ENCODE measurements at places on chromosomes 1 and 21.

GRCh38 chr1:39148942-39149341, 55.6 kb upstream of the MACF1 start:
- DNase-seq, result no peak

DNA sequence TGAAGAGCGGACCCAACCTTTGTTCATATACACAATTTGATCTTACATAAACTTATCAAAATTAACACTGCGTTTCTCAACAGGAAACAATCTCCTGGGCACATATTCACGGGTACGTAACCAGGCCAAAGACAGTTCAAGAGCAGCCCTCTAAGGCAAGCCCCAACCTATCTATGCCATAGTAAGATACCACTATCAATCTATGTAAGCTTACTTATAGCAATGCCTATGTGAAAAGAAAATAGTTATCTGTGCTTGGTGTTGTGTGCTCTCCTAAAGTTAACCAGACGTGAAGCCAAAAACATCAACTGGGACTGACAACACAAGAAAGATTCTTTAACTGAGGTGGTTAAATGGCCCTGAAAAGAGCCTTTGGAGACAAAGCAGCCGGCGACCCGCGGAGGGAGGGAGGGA, 49.4 kb upstream of the BOLA1 start:
- DNase-seq, result no peak

GRCh38 chr1:112506306-112506705, 2.5 kb upstream of the WNT2B start:
- DNase-seq, result no peak

DNA sequence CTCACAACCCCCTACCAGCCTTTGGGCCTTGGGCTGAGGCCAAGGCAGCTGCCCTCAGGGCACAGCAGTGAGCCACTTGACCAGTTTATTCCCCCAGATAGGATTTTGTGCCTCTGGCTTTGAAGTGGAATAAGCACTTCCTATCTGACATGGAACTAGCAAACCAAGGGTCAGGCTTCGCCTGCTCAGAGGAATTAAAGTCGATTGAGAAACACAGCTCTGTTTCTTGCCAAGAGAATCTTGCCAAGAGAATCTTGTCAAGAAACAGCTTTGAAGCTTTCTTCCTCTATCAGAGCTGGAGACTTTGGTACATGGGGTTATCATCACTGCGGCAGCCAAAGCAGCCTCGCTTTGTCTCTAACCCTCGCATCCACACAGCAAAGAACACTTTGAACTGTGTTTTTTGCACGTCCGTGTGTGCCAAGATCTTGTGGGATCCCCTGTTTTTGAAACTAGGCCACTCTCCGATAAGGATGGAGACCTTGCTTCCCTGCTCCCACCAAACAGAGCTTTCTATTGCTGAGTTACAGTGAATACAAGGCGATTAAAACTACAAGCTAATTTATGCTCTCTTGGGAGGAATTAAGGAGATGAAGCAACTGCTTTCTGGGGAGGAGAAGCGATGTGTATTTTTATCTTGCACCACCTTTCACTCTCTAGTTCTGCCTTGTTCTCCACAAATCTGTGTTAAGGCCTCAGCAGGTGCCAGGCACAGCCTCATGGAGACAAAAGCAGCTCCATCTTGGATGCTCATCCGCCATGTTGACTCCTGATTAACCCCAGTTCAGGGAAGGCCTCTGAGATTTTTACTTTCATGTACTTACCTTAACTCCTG, 67.3 kb downstream of the RHOU start:
- DNase-seq, result no peak

DNA sequence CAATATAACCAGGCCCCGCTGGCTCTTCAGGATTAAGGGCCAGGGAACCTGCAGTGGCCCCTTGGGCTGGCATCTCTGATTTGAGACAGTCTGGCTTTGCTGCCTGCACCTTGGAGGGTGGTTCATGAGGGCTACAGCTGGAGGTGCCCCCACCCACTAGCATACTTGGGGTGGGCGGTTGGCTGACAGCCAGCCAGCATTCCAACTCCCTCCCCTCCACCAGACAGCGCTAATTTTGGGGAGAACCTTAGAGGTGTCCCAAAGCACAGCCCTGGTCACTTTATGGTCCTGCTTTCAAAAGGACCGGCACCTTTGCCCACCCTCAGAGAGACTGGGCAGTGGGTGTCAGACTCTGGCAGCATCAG, 180.7 kb upstream of the VAMP3 start:
- no peak for DNase-seq

DNA sequence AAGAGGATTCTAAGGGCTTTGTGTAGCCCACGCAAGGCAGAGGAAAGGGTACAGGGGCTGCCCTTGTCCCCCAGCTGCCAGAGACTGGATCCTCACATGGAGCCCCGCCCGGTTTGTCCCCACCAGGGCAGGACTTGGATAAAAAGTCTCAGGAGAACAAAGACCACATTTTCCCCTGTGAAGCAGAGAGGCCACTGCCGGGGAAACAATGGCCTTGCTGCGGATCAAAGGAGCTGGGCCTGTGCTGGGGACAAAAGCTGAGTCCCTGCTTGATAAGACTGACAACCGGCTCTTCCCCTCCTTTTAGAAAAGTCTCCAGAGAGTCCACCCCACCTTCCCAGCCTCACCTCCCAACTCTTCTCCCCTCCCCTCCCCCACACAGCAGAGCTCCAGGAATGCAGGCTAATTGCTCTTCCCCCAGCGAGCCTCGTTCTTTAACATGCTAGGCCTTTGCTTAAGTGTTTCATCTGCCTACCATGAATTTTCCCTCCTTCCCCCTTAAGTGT, 142.4 kb downstream of the PLPP3 start:
- DNase-seq, result no peak

GRCh38 chr1:244065063-244065793, 14.1 kb downstream of the ZBTB18 start:
- no peak for DNase-seq

DNA sequence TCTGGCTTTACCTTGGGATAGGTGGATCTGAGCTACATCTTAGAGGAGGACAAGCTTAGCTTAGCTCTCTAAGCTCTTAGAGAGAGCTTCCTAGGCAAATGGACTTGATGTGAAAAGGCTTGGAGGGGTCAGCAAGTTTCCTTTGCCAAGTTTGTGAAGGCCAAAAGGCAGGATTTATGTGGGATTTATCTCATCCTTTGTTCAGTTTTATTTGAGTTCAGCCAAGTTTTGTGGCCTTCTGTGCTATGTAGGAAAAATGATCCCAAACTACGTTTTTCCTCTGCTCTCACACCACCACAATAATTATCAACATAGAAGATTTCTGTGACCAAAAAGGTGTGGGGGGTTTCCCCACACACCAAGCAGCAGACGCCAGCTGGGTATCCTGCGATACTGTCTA, 26.0 kb upstream of the RNF11 start:
- no peak for DNase-seq

DNA sequence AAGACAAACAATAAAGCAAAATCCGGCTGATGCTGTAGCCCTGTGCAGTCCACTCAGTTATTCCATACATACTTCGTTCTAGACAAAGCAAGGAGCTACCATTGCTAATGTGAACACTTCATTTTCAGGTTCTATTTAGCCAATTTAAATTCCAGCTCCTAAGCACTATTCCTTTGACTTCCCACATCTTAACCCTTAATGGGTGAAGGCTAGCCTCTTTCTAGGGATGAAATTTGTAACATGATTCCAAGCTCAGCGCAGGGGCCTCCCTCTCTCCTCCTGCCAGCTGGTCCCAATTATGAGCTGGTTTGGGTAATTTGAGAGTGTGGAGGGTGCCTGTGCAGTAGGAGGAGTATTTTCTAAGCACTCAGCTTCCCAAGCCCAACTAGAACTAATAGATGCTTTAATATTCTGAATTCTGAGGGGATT, 53.9 kb upstream of the PTGFRN start:
- no peak for DNase-seq

DNA sequence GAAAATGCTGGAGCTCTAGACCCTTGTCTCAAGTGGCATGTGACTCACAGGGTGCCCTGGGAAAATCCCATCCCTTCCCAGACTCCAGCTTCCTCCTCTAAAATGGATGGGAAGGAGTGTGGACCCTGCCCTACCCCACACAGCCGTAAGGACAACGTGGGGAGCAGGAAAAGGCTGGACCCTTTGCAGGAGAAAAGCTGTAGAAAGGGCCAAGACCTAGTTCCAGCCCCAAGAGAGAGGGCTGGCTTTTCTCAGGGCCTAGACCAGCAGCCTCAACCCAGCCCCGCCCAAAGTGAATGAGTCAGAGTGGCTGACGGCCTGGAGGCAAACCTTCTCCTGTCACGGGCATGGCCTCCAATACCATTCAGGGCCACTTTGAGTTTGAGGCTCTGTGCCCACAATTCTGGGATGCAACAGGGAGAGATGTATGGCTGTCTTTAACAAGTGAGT, 1.1 kb downstream of the LAMB3 start:
- DNase-seq, result no peak
